HT1080 (cell line): ENCODE measurements at places on chromosomes 4 and X. TPM values are rescaled to one million over a fixed set of nuclear protein-coding genes. Genes with fewer than 3 reads are reported as not detected.

- no peak for DNase-seq
Measured at GRCh38 chrX:18996536-18996935, 12.6 kb upstream of the PHKA2 start.

DNA sequence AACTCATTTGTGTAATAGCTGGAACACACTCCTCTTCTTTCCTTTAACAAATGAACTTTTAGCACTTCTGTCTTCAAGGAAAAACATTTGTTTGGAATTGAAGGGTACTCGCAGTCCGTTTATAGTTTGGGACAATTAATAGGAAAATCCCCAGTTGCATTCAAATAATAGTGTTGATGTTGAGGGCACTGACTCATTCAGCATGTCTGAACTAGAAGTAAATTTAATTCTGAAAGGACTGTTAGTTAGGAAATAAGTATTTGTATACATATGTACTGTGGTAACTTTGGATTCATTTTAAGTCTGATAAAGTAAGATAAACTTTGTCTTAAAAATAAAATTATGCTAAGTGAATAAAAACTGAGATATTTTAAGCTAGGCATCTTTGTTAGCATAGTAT is 27.2 kb downstream of the FAM199X start:
- DNase-seq: no peak

DNA sequence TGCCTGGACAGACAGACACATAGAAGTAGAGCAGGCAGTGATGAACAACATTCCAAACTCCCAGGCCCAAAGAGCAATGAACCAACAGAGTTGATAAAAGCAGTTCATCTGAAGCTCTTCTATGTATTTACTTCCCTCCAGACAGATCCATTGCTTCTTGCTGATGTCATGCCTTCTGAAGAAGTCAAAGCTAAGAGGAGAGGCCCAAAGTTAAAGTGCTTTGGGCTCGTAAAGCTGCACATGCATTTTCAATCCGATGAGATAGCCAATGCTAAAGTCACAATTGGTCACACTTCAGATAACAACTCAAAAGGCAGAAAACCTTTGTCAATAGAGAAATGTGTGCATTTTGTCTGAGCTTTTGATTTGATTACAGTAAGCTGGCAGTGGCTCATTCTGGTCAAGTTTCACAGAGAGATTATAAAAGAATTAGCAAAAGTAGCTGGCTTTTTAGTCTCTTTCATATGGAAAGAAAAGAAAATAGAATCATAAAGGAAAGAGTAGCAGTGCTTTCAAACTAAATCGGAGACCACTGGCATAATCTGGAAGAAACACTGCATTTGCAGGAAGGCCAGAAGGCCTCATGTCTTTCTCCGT is 82.0 kb downstream of the GPC4 start:
- DNase-seq: no peak

GRCh38 chrX:25072247-25072646 is 56.5 kb upstream of the ARX start:
- DNase-seq: no peak

DNA sequence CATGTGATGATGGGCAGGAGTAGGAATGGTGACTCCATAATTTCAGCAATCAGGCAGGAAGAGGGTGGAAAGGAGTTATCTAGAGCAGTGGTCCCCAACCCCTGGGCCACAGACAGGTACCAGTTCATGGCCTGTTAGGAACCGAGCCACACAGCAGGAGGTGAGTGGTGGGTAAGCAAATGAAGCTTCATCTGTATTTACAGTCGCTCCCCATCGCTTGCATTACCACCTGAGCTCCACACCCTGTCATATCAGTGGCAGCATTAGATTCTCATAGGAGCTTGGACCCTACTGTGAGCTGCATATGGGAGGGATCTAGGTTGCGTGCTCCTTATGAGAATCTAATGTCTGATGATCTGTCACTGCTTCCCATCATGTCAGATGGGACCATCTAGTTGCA is 1.4 kb upstream of the TLR10 start:
- no peak for DNase-seq

- DNase-seq: no peak
Measured at GRCh38 chr4:105591573-105591972, 39.2 kb downstream of the ARHGEF38 start.

DNA sequence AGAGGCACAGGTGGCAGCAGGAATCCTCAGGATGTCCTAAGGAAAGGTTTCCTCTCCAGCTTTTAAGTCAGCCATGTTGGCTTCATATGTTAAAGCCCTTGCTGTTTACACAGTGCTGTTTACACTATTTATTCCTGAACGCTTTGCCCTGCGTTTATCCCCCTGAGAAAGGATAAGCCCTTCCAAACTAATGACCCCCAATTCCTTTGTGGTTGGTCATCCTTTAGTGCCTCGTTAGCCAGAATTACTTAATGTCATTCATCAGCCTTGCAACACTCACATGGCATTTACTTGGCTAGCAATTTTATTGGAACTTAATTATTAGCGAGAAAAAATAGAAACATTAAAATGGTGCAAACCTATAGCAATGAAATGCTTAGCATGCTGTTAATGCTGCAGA is 23.8 kb downstream of the VCX2 start:
- no peak for DNase-seq

GRCh38 chrX:40273356-40274050 is 175.7 kb upstream of the BCOR start:
- peak; percentile 27 for DNase-seq

DNA sequence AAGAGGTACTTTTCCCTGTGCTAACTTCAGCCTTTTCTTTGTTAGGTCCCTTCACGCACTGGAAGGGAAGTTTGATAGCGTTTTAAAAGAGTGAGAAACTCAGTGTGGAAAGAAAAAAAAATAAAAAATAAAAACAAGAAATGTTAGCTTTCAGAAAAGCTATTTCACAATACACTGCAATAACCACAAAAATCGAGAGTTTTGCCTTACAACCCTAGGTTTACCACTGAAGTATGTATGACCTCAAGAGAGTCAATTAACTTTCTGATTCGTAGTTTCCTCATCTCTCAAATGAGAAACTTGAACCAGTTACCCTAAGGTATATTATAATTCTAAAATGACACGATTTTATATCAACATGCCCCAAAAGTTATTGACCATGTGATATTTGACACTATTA is 93.9 kb upstream of the JADE1 start:
- DNase-seq: no peak

DNA sequence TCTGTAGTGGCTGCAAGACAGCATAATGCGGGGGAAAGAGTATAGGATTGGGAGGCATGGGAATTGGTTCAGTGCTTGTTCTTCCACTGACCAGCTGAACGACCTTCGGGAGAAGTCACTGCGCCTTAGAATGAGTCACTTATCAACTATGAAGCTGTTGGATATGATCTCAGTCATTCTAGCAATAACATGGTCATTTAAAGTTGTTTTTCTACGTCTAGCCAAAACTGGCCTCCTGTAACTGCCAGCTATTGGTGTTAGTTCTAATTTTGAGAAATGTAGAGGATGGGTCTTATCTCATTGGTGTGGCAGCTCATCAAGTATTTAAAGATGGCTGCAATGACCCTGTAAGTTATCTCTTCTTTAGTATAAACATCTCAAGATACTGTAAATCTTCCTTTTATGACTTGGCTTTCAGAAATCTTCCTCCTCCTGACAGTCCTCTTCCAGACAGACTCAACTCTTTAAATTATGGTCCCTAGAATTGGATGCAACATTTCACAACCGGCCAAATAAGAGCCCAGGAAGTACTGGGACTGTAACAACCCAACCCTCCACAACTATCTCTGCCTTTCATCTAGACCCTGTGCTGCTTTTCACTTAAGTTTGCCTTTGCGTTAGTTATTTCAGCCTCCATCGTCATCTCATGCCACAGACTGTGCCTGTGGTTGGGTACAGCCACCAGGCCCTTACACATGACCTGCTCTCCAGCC is 243.3 kb downstream of the CBR4 start:
- peak; percentile 62 for DNase-seq

- DNase-seq: no peak
Measured at GRCh38 chrX:135984791-135985156, 461 bp upstream of the SLC9A6 start.

DNA sequence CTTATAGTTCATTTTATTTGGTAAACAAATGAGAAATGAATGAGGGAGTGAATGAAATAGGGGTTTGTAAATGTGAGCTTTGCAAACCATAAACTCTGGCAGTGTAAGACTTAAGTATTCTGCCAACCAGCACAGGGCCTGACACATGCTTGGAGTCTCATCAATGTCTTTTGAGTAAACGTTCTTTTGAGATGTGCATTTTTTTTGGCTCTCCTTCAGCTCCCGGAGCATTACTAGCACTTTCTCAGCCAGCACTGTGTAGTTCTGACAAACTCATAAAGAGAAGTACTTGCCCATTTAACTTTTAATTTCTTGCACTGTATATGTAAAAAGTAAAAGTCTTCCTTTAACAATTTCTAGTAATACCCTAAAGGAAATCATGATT is 245.3 kb downstream of the HS3ST1 start:
- no peak for DNase-seq

- DNase-seq: no peak
Measured at GRCh38 chrX:52933976-52934703, 24.2 kb downstream of the FAM156A start.

DNA sequence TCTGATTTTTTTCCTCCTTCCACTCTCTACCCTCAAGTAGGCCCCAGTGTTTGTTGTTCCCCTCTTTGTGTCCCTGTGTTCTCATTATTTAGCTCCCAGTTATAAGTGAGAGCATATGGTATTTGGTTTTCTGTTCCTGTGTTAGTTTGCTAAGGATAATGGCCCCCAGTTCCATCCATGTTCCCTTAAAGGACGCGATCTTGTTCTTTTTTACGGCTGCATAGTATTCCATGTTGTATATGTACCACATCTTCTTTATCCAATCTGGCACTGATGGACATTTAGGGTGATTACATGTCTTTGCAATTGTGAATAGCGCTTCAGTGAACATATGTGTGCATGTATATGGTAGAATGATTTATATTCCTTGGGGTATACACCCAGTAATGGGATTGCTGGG is 54.5 kb upstream of the BTC start:
- no peak for DNase-seq

- no peak for DNase-seq
Measured at GRCh38 chr4:2256156-2256731, 5.7 kb downstream of the MXD4 start.

DNA sequence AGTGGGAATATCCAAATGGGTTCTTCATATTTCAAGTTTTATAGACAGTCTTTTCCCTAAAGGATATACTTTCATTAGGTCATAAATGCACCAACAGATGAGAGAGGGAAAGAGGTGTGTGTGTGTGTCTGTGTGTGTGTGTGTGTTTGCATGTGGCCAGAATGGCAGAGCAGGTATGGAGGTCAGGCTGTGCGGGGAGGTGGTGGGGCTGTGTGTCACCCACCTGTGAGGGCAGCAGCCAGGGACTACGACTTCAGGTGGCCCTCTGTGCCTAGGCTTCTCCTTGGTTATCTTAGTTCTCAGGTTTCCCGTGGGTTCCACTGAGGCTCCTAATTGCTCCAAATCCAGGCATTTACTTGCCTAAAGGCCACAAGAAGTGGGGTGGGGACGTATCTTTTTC is 14.6 kb downstream of the HAND2 start:
- no peak for DNase-seq

GRCh38 chr4:8910100-8910821 is 38.6 kb upstream of the HMX1 start:
- no peak for DNase-seq

DNA sequence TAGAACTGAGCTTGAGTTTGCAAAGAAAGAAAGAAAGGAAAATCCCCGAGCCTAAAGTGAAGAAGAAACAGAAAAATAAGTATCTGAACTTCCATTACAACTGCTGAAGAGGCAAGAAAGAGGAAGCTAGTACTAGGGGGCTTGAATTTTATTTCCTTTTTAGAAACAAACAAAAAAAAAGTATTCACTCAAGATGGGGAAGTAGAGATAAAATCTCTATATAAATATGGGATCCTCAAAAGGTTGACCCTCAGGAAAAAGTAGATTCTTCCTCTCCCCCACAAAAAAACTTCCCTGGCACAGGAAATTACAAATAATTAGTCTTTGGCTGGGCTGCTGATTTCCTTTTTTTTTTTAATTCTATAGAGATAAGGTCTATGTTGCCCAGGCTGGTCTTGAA is 16.0 kb downstream of the LRBA start:
- no peak for DNase-seq

DNA sequence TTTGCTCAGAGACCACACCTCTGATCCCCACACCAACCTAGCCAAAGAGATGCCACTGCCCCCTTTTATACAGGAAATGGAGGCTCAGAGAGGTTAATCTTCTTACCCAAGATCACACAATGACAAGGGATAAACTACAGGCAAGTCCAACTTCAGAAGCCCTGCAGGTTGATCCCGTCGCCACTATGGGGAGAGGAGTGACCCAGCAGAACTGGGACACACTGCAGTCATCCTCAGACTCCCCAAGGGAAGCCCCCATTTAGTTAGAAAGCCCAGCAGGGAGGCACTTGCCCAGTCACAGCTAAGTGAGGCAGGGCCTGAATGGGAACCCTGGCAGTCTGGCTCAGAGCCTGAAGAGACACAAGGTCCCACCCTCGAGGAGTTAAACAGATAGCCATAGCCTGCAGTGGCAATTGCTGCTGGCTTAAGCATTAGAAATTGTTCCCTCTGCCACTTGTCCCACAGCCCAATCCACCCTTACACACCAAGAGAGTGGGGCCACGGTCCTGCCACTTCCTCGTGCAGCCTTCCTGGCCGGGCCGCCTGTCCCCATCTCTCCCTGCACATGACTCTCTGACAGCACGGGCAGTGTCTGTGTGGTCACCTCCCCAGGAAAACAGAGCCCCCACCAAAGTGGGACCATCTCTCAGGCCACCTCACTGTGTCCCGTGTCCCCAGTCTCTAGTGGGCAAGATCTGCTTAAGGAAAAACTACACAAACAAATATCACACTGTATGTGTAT is 2.7 kb downstream of the JAKMIP1 start:
- no peak for DNase-seq

GRCh38 chr4:139777757-139778156 is 112.1 kb downstream of the MGST2 start:
- no peak for DNase-seq

GRCh38 chr4:1471443-1472147 is 65.4 kb upstream of the NKX1-1 start:
- no peak for DNase-seq

- DNase-seq: no peak
Measured at GRCh38 chr4:32002037-32002747, 1282.0 kb downstream of the PCDH7 start.

DNA sequence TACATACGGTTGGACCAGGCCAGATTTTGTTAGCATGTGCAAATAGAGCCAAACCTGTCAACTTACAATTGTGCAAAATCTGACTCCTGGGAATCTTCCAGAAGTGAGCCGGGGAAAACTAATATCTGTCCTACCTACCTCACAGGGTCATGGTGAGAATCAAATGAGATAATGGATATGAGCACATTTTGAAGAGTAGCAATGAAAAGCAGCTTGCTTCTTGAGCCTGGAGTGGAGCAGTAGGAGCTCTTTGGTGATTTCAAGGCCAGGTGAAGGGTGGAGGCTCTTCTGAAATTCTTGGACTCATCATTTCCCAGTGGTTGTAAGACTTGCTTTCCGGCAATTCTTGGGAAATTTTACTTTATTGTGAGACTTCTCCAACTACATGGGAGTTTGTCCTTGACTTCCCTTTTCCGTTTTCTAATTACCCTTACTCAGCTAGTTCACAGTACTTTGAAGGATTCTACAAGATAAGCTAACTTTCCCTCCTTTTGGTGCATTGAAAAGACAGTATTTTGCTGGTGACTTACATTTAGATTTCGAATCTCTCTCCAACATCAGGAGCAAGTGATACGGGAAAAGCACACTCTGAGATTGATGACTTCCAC is 12.2 kb downstream of the PLAC1 start:
- DNase-seq: no peak

Gene GUCY1A1
- total RNA-seq: 1.00 and 1.4 TPM in 2 replicates

Gene FANCB
- 6.3 and 6.7 TPM in 2 replicates for total RNA-seq

Gene PARM1
- not detected in 2 replicates for total RNA-seq

Gene RAB9B
- total RNA-seq: 0.63 and 0.68 TPM in 2 replicates

Gene GPC4
- total RNA-seq: 0.29 and 0.30 TPM in 2 replicates

Gene UCP1
- 0.07 TPM in 1 of 2 replicates, not detected in the other for total RNA-seq

Gene GC
- total RNA-seq: not detected in 2 replicates

Gene CLGN
- 2.9 and 3.6 TPM in 2 replicates for total RNA-seq
